Colonic mucosa (tissue), 4 donors: ENCODE measurements at places on chromosomes 1 and 21. TPM values are rescaled to one million over a fixed set of nuclear protein-coding genes. Genes with fewer than 3 reads are reported as not detected.

GRCh38 chr1:38117444-38117887 is 70.9 kb upstream of the POU3F1 start:
- no peak for DNase-seq

DNA sequence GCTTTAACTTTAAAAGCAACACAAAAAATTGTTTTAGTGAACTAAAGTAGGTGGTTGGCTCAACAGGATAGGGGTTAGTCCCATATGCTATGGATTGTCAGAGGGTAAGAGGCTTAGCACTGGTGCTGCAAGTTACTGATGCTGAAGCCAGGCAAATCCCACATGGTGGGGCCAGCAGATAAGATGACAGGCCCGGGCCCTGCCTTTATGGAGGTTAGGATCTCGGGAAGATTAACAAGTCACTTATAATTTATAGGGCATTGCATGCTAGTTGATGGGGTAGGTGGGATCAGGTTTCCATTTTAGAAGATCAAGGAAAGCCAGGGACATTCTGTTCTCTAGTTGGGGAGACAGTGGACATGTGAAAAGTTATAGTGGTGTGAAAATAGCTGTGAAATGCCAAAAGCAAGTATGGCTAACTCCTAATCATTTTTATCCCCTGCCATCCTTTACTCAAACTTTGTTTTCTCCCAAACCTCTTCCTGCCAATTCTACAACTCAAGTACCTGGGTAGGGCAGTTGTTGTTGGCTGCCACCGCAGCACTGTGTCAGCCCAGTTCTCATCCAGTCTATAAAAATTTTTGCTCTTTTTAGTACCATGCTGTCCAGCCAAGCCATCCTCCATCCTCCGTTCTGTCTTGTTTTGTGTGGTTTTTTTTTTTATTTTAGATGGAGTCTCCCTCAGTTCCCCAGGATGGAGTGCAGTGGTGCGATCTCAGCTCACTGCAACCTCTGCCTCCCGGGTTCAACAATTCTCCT is 10.3 kb downstream of the CHAF1B start:
- no peak for DNase-seq

GRCh38 chr1:23200883-23201282 is 16.4 kb downstream of the HTR1D start:
- DNase-seq, result no peak

GRCh38 chr1:220243947-220244346 is 28.3 kb downstream of the RAB3GAP2 start:
- no peak for DNase-seq

DNA sequence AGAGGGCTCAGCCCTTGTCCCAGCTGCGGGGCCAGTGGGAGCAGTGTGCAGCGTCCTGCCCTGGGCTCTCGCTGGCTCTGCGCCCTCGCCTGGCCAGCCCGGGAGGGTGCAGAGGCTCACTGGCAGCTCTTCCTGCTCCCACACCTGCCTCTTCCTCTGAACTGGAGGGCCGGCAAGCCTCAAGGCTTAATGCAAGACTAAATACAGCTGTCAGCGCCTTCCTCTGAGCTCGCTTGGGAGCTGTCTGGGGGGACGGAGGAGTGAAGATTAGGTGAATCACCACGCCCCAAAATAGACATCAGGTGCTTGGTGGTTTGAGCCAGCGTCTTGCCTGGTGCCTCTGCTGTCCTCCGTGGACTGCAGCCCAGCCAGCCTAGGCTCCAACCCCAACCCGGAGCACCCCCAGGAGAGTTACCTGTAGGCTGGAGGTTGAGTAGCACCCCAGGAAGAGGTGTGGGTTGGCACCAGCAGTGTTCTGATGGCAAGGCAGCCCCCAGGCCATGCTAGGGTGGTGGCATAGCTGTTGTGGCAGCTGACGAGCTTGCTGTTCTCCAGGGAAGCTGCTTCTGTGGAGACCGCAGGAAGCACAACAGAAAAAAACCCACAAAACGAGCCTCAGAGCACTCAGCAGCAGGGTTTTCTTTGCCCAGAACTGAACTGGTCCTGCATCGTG is 36.9 kb downstream of the UMODL1 start:
- DNase-seq, result peak; percentile 65

Gene FAM72C
- 2.8 TPM for total RNA-seq

Gene HPCAL4
- total RNA-seq, result 0.16 TPM

Gene LCE3D
- not detected for total RNA-seq

GRCh38 chr1:87262688-87263087 is 66.0 kb upstream of the LMO4 start:
- no peak for DNase-seq

Gene FAM177B
- 8.5 TPM for total RNA-seq

Gene VWA5B1
- total RNA-seq, result 0.29 TPM

- DNase-seq, result no peak
Measured at GRCh38 chr21:45740491-45741357, 97.2 kb downstream of the PCBP3 start.

- DNase-seq, result no peak
Measured at GRCh38 chr1:57204942-57205787, 218.7 kb downstream of the DAB1 start.

GRCh38 chr1:23098463-23099170 is 70.0 kb downstream of the LUZP1 start:
- peak; percentile 72 for DNase-seq

DNA sequence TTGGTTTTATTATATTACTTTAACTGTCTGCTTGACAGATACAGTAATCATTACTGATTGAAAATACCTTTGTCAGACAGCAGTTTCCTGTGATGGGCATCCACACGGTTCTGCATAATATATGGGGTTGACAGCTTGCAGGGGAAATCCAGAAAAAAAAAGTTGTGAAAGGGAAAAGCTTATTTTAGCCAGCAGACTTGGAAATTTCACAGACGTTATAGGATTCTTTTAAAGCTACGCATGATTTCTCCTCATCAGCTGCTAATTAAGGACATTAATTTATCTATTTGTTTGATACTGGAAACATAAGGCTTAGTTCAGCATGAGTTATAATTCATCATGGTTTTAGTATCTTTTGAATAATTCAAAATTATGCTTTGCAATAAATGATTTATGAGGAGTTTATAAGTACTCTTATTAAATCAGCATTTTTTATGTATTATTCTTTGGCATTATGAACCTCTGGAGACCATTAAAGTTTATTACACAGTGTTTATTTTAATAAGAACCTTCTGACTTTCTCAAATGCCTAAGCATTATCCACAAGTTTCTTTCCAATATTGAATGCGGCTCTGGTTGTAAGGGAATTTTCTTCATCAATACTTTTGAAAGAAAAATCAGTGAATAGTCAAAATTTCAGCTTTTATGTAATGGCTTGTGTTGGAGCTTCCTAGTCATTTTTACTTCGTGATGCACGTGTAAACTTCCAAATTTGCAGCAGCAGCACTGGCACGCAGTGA is 235.3 kb upstream of the KCNK2 start:
- DNase-seq, result no peak

Gene DCST2
- 1.9 TPM for total RNA-seq

DNA sequence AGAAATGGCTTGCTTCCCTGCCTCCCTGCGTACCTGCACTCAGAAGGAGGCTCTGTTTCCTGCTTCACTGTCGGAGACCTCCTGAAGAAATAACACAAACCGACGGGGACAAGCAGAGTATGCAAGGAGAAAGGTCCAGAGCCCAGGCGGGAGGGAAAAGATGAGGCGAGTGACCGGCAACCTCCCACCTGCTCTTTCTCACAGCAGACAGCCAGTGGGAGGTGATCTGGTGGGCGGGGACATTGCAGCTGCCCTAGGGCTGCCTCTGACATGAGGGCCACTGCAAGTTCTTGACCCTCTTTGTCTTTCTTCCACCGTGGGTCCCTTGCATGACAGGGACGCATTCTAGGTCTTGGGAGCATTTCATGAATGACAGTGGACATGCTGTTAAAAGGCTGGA is 368.2 kb downstream of the CAMTA1 start:
- DNase-seq, result no peak

Gene MYCL
- total RNA-seq, result 16.4 TPM

Gene ZSWIM5
- total RNA-seq, result 9.0 TPM

Gene CHD5
- 0.69 TPM for total RNA-seq

Gene PPIAL4G
- total RNA-seq, result not detected

- no peak for DNase-seq
Measured at GRCh38 chr21:41315726-41316125, 875 bp upstream of the FAM3B start.

GRCh38 chr1:210558302-210558701 is 229.6 kb downstream of the HHAT start:
- DNase-seq, result no peak

Gene CYP4B1
- total RNA-seq, result 1.2 TPM

Gene TMEM82
- total RNA-seq, result 17.0 TPM

Gene ZFP69
- total RNA-seq, result 2.1 TPM

DNA sequence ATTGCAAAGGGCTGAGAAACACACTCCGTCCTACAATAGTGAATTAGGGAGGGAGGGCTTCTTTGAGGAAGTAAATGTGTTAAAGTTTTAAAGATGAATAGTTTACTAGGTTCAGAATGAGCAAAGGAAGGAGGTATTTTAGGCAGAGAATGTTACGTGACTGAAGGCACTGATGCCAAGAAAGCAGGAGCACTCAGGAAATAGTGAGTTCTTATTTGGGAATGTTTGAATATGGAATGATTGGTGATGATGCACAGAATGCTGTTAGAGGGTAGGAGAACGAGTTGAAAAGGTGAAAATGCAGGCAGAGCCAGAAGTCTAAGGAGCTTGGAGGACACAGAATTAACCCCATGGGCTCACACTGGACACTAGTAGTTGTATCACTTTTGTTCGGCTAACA is 108.0 kb downstream of the NRIP1 start:
- no peak for DNase-seq

GRCh38 chr1:245319094-245319493 is 164.3 kb downstream of the KIF26B start:
- DNase-seq, result no peak

DNA sequence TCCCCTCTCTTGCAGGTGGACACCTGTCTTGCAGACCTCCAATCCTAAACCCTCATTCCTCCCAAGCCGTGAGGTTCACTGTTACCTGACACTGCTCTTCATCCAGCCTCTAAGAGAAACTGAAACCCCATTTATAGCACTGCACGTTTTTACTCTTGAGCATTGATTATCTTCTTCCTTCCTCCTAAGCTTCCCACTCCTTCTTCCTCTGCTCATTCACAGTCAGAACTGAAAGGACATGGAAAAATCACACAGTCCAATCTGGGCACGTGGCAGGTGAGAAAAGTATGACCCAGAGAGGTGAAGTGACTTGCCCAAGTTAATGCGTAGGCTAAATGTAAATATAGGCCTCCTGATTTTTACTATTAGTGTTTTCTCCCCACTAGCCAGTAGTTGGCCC is 43.4 kb upstream of the SLC2A1 start:
- DNase-seq, result no peak

- DNase-seq, result peak; percentile 22
Measured at GRCh38 chr1:94620345-94621031, 78.9 kb upstream of the F3 start.

DNA sequence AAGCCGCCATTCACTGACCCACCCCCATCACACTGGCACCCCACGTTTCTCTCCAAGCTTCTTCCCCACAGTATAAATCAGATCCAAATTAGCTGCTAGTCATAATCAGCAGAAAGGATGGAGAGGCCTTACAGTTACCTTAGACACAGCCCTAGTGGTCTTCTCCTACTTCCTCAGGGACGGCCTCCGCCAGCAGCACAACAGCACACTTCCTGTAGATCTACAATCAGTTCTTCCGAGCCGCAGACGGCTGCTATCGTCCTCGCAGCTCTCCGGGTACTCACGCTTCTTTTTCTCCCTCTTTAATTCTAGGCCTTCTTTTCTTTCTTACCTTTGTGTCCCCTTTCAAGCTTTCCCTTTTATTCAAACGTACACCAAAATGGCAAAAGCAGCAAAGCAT is 313.5 kb downstream of the SMYD3 start:
- DNase-seq, result no peak

DNA sequence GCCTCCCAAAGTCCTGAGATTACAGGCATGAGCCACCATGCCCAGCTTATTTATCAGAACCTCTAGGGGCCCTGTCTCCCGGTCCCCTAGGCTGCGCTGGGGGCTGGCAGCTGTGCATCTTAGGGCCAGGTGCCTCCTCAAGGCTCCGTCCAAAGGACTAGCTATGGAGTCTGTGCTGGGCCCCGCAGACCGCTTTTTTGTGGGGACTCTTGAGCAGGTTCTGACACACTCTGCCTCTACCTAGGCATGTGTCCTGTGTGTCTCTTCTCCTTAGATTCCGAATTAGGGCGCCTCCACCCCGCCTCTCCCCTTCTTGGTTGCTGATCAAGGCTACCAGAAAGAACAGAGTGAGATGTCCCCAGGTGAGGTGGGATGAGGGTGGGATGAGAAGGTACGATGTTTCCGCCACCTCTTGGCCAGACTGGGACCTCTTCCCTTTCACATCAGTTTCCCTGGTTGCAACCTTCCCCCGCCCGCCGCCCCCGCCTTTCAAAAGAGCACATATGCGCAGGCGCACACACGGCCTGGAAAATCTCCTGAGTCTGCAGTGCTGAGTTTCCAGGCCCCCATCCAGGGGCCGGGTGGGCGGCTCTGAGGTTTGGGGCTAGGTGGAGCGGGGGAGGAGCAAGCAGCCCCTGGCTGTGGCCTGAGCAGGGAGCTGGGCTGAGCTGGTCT is 5.0 kb upstream of the PTPN7 start:
- DNase-seq, result no peak

DNA sequence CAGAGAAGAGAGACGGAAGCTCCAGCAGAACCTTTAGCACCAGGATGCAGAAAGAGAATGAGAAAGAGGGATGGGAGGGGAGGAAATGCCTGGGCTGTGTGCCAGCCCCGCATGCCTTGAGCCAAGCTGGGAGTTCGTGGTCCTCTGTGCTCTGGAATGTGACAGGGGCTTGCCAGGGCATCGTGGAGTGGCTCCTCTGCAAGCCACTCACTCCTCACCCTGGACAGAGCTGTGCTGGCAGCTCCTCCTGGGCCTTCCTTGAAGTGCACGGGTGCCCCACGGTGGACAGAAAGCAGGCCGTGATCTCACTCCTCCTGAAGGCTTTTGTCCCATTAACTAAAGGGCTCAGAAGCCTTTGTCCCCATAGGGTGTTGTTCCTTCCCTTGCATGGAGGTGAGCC is 34.8 kb upstream of the PRELP start:
- DNase-seq, result peak; percentile 79

Gene SLAMF9
- not detected for total RNA-seq

DNA sequence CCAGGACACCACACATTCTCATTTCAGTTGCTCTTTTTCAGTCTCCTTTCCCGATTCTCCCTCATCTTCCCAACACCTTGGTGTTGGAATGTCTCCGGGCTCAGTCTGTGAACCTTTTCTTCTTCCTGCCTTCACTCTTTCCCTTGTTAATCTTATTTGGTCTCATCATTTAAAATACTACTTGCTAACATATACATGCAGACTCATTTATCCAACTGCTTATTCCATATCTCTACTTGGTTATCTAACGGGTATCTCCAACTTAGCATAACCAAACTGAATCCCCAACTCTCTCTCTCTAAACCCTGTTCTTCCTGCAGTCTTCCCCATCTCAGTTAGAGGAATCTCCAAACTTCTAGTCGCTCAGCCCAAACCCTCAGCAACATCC is 26.2 kb downstream of the RAB3B start:
- DNase-seq, result no peak

- no peak for DNase-seq
Measured at GRCh38 chr1:230824919-230825721, 43.2 kb downstream of the C1orf198 start.
